ENCODE measurements at places on chromosomes 11 and 22.

DNA sequence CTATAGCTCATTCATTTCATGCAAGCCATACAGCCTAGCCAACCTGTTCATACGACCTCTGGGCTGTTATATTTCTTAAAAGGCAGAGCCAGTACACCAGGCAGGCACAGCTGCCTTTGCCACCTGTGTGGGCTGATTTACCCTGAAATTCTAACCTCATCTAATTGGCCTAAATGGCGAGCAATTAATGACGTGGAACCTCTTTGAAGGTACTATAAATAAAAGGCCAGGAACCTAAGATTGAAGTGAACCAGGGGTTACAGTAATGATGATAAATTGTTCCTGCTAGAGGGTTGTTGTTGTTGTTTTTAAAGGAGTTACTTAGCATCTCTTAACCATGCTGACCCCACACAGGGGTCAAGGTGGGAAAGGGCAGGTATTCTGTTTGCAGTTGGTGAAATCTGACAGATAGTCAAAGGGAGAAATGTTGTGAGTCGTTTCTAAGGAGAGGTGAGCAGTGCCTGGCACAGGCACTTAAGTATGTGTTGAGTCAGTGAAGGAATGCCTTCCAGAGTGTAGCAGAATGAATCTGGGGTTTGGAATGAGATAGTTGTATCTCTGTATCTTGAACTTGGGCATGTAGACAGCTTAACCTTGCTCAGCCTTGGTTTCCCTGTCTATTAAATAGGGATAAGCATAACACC lies 213.5 kb upstream of the NAV2 start:
- no peak for DNase-seq

- DNase-seq, result no peak
These were observed at the start of gene DLG2 for GRCh38 chr11:85627332-85627997. Gene DLG2, minus strand, starts transcription at chr11:85627344.

DNA sequence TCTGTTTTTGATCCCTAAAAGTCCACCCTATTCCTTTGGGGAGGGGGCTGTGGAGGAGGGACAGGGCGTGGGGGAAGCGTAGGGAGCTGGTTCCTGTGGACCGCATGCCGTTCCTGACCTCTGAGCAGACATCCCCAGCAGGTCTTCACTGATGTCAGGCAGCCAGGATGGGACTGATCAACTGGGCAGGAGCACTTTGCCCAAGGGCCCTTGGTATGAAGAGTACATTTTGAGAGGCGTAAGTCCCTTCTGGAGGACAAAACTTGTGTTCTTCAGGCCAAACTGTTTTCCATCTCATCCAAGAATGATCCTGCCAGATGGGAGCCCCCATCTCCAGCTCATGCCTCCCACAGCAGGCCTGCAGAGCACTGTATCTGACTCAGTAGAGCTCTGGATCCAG lies 80.9 kb upstream of the NARS2 start:
- DNase-seq, result no peak

- peak; percentile 5 for DNase-seq
These were observed 27.5 kb upstream of the MTNR1B start for GRCh38 chr11:92941676-92942571.

- DNase-seq, result no peak
These were observed 59.9 kb downstream of the SYT13 start for GRCh38 chr11:45225961-45226871.

DNA sequence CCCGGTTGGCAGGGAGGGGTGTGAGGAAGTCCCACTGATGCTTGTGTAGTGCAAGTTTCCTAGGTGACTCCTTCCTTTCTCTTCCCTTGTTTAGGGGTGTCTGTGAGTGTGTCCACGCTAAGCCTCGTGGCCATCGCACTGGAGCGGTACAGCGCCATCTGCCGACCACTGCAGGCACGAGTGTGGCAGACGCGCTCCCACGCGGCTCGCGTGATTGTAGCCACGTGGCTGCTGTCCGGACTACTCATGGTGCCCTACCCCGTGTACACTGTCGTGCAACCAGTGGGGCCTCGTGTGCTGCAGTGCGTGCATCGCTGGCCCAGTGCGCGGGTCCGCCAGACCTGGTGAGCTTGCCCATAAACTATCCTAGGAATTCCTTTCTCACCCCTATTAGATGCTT lies 10.4 kb downstream of the CCKBR start:
- no peak for DNase-seq

- DNase-seq, result no peak
These were observed 26.6 kb upstream of the EI24 start for GRCh38 chr11:125542709-125543108.

- no peak for DNase-seq
These were observed 643.4 kb downstream of the JRKL start for GRCh38 chr11:97033178-97033577.

Data from central memory CD4-positive, alpha-beta T cell (primary cell).